Kidney epithelial cell (primary cell): ENCODE measurements at places on chromosomes 1 and 21.

- peak; percentile 66 for DNase-seq
These were observed 183.8 kb downstream of the DHRS3 start for GRCh38 chr1:12434174-12434573.

DNA sequence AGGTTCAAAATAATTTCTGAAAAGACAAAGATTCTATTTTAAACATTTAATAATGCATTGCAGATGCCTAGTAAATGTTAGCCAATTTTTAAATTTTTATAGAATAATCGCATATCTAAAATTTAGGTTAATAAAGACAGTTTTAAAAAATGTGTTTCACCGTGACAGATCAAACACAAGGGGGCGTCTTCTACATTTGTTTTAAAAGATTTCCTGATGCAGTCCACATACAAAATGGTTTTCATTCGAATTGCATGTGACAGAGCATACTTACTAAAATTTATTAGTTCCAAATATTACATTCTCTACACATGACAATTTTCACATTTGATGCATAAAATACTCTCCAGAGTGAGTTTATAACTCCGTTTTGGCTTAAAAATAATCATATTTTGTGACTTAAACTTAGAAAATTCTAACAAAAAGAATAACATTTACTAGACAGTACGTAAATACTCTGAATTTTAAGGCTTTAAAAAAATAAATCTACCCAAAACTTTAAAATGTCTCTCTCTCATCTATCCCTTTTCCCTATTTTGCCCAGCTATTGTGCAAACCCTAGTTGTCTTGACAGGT is 75.5 kb downstream of the ADAMTS1 start:
- no peak for DNase-seq

GRCh38 chr1:172823534-172823933 is 164.6 kb downstream of the FASLG start:
- no peak for DNase-seq

DNA sequence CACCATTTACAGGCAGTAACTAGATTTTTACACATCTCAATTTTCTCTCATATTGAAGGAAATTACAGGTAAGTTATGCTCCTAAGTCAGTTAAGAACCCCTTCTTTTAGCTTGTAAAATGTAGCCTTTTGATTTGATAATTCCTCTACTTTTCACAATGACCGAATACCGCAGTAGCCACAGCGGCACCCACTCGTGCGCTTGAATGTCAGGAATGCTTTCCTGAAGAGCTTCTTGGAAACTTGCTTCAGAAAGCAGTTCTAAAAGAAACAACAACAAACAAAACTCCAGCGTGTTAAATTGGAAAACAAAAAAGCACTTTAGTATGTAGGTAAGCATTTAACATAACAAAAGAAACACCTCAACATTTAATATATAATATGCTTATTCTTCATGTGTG is 9.9 kb upstream of the DNTTIP2 start:
- no peak for DNase-seq

DNA sequence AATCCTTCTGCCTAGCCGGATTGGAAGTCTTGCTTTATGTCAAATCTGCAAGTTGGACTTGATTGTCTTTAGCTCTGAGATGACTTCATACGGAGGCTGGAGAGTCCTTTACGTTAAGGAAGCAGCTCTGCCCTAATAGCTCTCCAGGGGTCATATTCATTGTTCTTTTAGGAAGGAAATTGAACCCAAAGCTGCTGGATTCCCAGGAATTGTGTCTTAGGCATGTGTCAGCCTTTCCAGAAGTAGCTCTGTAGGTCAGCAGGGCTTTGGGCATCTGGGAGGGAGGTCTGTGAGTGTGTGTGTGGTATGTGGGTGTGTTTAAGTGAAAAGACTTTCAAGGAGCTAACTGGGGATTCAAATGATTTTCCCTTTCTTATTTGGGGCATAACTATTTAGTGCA is 82.4 kb downstream of the ABCA4 start:
- no peak for DNase-seq

DNA sequence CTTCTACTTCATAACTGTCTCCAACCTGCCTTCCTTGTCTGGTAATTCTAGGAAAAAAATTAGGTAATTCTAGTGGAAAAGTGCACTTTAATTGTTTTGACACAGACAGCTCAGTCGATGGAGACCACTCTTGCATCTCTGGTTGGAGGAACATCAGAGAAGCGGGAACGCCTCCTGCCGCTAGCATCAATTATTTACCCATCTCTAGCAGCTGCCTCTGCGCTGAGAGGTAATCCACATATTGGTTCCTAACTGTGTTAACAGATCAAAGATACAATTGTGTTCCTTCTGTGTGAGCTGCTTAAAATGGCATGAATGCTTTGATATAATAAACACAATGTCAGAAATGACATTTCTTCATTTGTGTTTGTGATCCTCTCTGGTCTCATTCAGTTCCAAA is 33.3 kb downstream of the C2CD2 start:
- no peak for DNase-seq

DNA sequence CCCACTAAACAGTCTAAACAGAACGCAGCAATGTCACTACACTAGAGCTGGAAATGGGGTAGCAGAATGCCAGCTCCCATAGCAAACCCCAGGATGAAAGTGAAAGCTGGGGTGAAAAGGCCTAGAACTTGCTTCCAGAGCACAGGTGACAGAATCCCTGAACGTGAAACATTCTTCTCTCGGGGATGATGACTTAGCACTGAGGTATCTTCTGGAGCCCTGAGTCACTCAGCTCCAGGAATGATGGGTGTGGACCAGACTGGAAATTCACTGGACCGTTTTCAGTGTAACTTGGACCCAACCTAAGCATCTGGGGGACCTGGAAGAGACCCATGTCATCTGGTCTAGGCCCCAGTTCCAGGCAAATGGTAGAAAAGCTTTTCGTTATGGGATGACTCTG is 108.9 kb downstream of the CDC7 start:
- peak; percentile 70 for DNase-seq

- no peak for DNase-seq
These were observed 601 bp downstream of the UBE2G2 start for GRCh38 chr21:44800971-44801467.

- DNase-seq: no peak
These were observed 1327.0 kb downstream of the BRINP3 start for GRCh38 chr1:189150624-189151023.

- DNase-seq: peak; percentile 1
These were observed 5.5 kb upstream of the RGS21 start for GRCh38 chr1:192311281-192311680.

GRCh38 chr1:59150577-59151386 is 146.1 kb upstream of the FGGY start:
- DNase-seq: peak; percentile 97

GRCh38 chr21:26900980-26901379 is 55.8 kb upstream of the ADAMTS1 start:
- DNase-seq: no peak

- DNase-seq: no peak
These were observed 18.4 kb upstream of the DESI2 start for GRCh38 chr1:244634546-244634945.

DNA sequence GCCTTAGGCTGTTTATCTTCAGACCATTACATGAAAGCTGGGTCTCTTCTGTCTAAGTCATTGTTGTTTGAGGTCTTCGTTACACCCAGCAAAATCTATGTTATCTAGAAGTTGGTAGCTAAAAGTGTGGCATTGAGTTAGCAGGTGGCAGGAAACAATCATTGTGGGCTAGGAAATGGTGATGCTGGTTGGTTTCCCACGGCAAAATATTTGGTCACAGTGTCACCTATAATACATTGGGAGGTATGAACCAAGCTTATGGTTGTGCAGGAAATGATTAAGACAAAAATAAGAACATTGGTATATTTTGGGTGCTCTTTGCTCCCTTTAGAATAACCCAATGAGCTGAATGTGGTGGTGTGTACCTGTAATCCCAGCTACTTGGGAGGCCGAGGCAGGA is 169.7 kb downstream of the TRIM33 start:
- DNase-seq: no peak

GRCh38 chr1:208047975-208048374 is 137.1 kb upstream of the CD34 start:
- no peak for DNase-seq

- DNase-seq: no peak
These were observed 5.5 kb upstream of the KRTAP10-5 start for GRCh38 chr21:44585892-44586291.

DNA sequence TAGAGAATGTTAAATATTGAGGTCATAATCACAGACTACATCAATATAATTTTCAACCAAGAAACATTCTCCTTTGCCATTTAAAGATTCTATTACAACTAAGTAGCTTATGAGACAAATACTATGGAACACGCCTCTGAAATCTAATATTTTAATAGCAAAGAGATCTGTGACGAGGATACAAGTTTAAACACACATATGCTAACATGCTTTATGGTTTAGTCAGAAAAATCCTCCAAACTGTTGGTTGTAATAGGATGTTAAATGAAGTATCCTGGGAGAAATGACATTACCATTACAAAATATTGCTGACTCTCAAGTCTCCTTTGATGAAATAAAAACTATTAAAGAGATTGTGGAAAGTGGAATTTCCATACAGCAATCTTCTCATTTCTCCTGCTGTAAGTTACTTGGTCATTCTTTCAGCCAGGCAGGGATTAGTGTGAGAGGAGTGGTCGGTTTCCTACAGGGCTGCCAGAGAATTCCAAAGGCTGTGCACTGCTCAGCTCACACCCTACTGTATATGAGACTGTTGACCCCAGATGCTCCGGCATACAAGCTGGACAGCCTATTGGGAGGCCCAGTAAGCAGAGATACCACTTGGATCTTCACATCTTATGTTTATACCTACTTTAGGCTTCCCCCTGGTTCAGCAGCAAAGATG is 26.6 kb downstream of the SCYL3 start:
- DNase-seq: no peak

DNA sequence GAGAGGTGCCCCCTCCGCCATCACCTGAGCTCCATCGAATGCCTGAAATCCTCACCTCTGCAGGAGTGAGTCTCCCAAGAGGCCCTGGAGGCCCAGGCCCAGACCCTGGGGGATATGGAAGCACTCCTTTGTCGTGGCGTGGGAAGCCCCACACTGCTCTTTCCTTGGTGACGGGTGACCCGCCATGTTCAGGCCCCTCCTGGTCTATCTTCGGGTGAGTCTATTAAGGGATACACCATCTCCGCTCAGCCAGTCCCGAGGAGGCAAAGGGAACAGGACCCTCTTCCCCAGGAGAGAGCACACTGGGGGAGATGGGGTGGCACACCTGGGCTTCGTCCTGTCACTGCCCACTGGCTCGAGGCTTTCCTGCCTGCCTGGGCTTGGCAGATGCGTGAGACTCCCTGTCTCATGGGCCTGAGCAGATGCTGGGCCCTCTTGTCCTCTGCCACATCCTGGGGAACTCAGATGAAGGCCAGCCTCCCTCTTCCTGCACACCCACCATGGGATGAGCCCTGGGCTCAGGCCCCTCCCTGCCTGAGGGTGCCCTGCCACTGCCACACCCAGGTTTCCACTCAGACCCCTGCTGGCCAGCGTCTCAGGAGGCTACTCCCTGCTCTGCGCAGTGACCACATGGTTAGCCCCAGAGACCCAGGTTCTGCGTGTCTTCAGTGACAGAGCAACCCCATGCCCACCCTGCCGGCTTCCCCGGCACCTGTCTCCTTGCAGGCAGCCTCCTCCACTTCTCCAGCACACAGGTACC is 3.8 kb upstream of the NPHP4 start:
- no peak for DNase-seq

DNA sequence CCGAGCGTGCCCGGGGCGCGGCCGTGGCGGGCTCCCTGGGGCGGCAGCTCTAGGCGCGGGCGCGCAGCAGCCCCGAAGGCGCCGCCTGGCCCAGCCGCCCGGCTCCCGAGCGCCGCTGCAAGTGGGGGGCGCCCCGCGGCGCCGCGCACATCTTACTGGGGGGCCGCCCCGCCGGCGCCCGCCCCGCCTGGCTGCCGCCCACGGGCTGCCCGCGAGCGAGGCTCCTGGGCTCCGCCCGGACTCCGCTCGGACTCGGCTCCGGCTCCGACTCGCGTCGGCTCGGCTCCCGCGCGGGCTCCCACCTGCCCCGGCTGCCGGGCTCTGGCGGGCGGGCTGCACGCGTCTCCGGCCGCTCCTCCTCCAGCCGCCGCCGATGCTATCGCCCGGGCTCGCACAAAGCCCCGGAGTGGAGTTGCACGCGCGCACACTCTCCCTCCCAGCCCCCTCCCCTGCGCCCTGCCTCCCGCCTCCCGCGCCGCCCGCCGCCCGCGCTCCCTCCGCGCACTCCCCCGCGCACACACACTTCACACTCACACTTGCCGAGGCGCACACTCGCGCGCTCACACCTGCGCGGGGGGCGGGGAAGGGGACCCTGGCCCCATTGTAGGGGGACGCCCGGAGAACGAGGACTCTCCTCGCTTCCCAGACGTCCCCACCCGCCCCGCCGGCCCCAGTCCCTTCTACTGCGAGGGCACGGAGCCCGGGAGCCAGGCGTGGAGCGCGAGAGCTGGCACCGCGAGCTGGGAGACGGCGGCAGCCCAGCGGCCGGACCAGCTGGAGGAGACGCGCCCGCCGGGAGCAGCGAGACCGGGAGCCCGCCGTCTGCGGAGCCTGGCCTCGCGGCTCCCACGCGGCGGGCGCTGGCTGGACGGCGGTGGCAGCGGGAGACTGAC is at the start of gene GRIK3:
Gene GRIK3 (minus strand): TSS at position 395 of the 893 bp plus-strand sequence. CDS start 407 bp downstream, outside the sequence.
- DNase-seq: no peak

- DNase-seq: no peak
These were observed 22.6 kb upstream of the GBP4 start for GRCh38 chr1:89221341-89221740.

- DNase-seq: no peak
These were observed 863 bp upstream of the PTPRC start for GRCh38 chr1:198637916-198638437.

DNA sequence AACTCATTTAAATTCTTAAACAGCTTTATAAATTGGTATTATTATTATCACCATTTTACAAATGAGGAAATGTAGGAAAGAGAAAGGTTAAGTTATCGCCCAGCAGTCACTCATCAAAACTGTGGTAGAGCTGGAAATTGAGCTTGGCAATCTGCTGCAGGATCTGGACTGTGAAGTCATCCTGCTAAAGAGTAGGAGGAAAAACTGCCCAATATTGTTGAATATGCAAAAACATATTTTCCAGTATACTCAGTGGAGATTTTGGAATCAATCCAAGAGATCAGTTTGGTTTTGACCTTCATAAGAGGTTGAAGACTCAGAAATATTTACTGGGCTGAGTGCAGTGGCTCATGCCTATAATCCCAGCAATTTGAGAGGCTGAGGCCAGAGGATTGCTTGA is 16.9 kb upstream of the RC3H1 start:
- DNase-seq: no peak

GRCh38 chr1:27391511-27392095 is 819 bp upstream of the GPR3 start:
- no peak for DNase-seq

DNA sequence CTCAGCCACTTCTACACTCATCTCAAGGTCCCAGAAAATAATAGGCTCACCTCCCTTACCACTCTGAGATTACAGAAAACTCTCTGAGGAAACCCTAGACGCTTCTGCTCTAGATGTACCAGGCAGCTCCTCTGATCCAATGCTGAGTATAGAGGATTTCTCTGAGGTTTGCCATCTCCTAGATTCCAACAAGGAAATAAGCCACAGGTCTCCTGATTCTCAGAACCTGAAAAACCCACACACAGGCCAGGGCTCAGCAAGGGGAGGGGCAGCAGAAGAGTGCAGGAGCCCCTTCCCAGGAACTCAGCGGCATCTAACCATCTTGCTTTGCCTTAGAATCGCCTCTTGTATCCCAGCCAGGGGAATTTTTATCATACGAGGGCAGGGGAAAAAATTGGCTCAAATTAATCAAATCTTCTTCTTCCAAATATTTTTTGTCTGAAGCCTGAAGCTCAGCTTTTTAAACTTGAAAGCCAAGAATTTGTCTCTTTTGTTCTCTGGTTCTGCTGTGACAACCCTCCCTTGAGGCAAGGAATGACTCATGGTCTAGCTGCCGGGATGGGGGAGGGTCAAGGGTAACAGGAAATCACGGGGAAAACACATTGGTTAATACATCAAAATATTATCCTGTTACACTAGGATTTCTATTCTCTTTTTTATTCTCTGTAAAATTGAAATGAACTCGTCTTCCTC is 30.8 kb downstream of the GORAB start:
- DNase-seq: peak; percentile 38
